ENCODE measurements at places on chromosomes 1 and 21.

- DNase-seq, result no peak
Observed at GRCh38 chr1:7178741-7179140, 393.5 kb downstream of the CAMTA1 start.

DNA sequence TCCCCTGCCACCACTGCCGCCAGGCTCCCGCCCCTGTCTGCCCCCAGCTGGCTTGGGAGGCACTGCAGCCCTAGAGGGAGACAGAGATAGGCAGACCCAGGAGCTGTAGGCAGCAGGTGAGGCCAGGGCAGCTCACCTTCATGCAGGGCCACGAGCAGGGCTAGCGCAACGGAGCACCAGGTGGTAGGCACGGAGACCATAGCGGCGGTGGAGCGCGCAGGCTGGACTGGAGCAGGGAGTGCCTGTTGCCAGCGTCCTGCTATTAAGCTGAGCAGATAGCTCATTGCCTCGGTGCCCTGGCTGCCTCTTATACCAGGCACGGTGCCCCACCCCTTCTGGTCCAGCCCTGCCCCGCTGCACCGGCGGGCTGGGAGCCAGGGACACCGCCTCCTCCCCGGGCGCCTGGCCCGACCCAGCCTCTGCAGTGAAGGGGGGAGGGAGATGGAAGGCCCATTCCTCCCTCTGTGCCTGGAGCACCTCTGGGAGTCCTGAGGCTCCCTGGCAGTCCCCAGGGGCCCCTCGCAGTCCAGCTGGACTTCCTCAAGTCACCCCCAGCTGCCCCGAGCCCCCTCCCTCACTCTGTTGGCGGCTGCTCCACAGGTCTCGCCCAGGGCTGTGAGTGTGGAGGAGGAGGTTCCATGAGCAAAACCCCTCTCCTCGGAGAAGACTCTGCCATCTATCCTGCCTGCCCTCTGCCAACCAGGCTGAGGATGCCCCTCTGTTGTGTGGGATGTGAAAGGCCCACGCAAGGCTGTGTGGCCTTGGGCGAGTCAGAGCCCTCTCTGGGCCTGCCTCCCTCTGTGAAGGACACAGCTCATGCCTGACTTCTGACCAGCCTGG lies at the start of gene EDN2:
Gene EDN2, minus strand, starts transcription at position 282 of the 840 bp plus-strand sequence. Its CDS starts 82 bp downstream, at position 200.
- DNase-seq, result no peak

GRCh38 chr1:227786673-227787512 lies 28.6 kb upstream of the PRSS38 start:
- no peak for DNase-seq

DNA sequence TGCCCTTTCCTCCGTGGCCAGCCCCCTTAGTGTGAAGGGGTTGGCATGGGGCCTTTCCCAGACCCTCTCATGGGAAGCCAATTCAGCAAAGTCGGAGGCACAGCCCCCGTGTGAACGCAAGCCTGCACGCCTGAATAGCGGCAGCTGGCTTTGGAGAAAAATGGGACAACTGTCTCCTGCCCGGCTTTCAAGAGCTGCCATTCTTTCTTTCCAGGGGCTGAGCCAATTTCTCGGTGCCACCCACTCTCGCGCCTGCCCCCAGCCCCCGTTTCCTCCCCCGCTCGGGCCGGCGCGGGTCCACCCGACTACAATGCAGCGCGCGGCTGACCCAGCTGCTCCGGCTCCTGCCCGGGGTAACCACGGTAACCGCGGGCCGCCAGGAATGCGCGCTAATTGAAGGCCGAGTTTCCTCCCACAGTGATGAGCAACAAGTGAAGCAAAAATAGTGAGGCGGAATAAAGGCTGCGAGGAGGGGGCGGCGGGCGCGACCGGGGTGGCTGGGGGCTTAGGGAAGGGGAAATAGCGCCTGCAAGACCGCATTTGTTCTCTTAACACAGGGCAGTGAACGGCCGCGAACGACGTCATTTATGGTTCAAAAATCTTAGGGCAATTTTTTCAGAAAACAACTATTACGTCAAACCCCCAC lies 27.8 kb downstream of the ILDR2 start:
- no peak for DNase-seq

GRCh38 chr1:26787381-26787705 lies 407 bp upstream of the PIGV start:
- DNase-seq, result no peak

- no peak for DNase-seq
Observed at GRCh38 chr1:91958926-91959325, 9.7 kb downstream of the BRDT start.

DNA sequence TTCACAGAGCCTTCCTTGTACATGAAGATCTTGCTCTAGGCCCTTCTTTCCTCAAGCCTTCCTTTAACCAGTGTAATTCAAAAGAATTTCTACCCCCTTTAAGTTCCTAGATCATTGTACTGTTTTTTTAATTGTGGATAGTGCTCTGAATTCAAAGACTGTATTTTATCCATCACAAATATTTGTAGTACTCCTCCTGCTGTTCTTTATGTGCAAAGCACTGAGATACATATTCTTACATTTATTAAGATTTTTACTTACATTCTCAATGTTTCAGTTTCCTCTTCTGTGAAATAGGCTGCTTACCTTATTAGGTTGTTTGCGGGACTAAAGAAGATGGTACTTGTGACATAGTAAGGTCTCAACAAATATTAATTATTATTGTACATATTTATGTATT lies 168.8 kb upstream of the PDE4B start:
- no peak for DNase-seq

GRCh38 chr1:19156676-19157075 lies 53.4 kb downstream of the UBR4 start:
- no peak for DNase-seq

DNA sequence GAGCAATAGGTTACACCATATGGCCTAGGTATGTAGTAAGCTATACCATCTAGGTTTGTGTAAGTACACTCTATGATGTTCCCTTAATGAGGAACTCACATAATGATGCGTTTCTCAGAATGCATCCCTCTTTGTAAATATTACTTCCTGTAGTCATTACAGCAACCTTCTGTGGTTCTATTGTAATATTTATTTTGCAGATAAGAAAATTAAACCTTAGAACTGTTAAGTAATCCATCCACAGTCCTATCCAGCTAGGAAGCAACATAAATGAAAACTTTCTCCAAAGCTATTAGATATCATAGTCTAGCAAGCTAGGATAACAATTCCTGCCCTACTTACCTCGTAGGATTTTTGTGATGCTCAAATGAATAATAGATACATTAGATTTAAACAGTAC lies 88.7 kb downstream of the WLS start:
- DNase-seq, result no peak

GRCh38 chr1:51504806-51505525 lies 14.1 kb downstream of the EPS15 start:
- no peak for DNase-seq

DNA sequence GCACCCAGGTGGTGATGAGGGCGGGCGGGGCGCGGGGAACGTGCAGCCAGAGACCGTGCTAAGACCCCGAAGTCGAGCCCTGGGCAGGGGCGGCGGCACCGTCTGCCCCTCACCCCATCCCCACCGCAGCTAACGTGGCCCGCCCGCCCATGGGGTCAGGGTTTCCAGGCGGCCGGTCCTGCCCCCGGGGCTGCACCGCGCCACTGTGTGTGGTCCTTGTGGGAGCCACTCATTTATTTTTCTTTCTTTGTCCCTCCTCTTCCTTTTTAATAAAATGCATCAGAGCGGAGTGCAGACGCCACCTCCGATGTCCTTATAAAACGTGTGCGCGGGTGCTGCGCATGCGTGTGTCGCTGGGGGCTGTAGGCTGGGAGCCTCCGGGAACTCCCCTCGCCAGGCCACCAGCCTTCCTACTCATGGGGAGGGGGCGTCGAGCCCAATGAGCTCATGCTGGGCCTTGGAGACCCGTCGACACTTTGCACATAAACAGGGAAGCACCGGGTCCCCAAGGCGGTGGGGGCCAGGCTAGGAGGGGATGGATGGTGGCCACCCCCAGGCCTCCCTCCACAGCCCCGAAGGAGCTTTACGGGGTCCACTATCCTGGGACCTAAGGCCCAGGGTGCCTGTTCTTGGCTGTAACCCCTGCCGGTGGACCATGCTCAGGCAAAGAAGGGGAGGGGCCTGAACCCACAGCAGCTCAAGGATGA lies 59.9 kb downstream of the WNT9A start:
- DNase-seq, result peak; percentile 1

GRCh38 chr1:183806125-183806524 lies 1.2 kb downstream of the RGL1 start:
- no peak for DNase-seq

- DNase-seq, result no peak
Observed at GRCh38 chr1:42431514-42431913, 24.3 kb downstream of the ZMYND12 start.

DNA sequence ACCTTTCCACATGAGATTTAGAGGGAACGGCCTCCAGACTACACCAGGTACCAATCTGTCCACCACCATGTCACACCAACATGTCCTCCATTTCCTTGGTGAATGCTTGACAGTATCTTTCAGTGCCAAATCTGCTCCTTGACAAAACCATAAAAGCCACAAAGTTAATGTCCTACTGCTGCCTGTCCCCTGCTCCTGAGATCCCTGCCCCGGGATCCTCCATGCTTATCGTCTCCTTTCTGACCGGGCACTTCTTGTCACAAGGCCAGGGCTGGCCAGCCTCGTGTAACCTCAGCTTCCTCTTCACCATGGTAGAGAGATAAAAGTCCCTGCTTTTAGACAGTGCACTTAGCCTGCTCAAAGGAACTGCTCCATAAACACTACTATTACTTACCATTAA lies 136.2 kb downstream of the NAV1 start:
- DNase-seq, result no peak

DNA sequence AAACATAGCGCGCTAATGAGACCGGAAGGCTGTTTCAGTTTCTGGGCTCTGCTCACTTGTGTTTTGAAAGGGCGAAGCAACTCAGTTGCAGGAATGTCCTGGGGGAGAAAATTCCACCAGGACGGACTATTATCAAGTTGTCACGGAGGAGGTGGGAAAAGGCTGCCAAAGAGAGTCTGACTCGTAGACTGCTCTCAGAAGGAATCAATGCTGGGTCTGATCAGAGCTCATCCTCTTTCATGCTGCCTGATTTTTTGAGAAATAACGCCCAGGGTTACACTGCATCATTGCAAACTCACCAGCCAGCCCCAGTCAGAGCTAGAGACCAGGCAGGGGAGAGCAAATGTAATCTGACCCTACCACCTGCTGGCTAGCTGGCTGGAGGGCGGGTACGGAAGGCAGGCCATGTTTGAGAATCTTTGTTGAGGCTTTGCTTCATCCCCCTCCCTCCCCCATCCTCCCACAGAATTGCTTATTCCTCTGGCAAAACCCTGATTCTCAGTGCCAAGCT lies 36.4 kb upstream of the BCL9 start:
- DNase-seq, result no peak

GRCh38 chr1:150836129-150836773 lies 28.2 kb upstream of the CTSK start:
- DNase-seq, result no peak

GRCh38 chr1:230394134-230394533 lies 32.0 kb downstream of the PGBD5 start:
- no peak for DNase-seq

DNA sequence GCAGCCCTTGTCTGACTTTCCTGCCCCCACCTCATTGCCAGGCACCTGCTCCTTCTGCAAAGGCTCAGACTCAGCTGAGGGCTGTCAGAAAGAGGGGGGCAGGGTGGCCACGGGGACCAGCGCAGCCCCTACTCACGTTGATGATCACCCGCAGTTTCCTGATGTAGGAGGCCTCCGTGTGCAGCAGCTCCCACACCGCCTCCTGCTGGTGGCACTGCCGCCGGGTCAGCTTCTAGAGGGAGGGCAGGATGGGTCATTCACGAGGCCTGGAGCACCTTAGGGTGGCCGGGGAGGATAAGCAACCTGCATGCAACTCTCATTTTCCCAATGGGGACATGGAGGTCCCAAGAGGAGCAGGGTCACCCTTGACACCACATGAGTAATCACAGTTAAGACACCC lies 6.4 kb upstream of the TNFRSF25 start:
- DNase-seq, result no peak

GRCh38 chr21:45219517-45219916 lies 68.2 kb downstream of the POFUT2 start:
- no peak for DNase-seq

- no peak for DNase-seq
Observed at GRCh38 chr21:17089091-17089491, 423.8 kb upstream of the CXADR start.

GRCh38 chr1:154972517-154973343 lies 1.8 kb upstream of the CKS1B start:
- no peak for DNase-seq

- DNase-seq, result no peak
Observed at GRCh38 chr1:208851366-208851765, 607.2 kb upstream of the PLXNA2 start.

DNA sequence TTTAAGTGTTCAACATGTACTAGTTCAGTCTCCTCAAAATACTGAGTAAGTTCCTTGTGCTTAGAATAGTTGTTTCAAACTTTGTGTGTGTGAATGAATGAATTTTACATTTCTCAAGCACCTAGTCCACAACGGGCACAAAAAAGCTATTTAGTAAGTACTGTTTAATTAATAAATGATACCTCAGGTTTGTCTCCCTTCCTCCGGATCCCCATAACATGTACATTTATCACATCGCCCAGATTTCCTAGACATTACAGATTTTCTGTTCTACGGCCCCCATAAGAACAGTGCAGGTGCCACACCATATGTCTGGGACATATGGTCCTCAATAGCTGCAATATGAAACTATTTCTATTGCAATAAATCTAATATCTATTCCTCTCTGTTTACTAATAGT lies 1.3 kb upstream of the TTF2 start:
- no peak for DNase-seq

GRCh38 chr1:17209430-17209829 lies 4.5 kb downstream of the PADI1 start:
- DNase-seq, result no peak

DNA sequence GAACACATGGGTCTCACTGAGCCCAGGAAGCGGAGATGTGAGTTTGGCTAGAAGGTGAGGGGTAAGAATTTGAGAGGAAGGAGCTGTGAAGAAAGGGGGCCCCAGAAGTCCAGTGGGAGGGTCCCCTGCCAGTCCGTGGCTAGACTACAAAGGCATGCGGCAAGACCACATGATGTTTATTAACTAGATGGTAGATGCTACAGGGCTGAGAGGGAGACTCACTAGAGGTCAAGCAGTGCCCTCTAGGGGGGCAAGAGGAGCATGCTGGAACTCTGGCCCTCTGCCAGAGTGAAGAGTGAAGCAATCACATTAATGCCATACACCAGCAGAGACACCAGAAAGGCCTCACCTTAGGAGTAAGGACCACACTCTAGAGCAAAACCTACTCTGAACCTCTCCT lies 12.2 kb downstream of the KIAA0319L start:
- DNase-seq, result peak; percentile 46

GRCh38 chr1:7539769-7540175 lies 231.3 kb upstream of the VAMP3 start:
- DNase-seq, result peak; percentile 16

Data from DND-41 (cell line).